ENCODE measurements at places on chromosomes 11 and 22.
A peak's percentile ranks its signal among the peaks of the same experiment; 100 is the strongest.

- no peak for DNase-seq
Observed at GRCh38 chr22:18077087-18077638, 627 bp upstream of the PEX26 start.

DNA sequence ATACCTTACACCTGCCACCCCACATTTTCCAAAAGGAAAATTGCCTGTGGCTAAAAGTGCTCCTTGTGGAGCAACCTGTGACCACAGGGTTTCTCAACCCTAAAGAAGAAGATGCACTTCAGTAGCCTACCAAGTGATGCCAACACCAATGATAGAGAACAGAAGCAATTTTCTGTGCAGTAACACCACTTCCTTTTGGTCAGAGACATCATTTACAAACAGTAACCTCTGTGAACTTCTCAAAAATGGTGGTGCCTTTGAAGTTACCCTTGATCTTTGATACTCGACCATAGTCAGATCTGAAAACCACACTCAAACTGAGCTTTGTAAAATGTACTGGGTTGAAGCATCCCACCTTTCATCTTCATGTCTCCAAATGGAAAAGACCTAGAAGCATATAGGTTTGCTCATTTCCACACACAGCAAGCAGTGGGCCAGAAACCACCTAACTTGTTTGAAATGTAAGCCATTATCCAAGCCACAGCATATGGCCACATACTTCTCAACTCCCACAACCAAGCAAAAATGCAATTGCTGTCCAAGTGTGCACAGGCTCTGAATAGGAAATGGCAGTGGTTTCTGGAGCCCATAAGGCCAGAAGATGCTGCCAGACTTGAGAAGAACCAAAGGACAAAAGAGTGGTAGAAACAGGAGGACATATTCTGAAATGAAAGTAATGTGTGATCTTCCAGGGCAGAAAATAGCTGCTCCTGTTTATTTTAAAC is 24.3 kb downstream of the MPPED2 start:
- no peak for DNase-seq

DNA sequence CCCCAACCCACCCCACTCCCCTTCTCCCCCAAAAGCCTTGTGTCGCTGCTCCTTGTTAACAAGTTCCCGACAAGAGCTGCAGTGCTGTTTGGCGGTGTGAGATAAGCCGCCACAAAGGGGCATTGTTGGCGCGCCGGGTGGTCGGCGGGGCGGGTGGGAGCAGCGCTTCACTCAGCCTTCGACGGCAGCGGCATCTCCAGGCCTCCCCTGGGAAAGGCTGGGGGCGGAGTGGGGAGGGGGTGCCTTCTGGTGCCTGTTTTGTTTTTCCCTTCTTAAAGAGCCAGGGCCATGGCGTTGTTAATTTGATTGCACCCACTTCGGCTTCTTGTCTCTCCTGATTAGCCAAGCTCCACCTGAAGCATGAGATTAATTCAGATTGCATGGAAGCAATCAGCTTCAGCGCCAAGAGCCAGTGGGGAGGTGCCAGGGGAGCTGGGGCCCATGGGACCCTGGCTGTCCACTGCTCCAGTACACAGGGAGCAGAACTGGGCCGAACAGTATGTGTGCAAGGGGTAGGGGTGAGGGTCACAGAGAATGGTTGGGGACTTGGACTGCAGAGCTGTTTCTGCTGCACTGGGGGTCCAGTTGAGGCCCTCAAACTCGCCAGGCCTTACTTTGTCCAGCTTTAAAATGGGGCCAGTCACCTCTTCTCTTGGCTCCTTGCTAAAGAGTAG is 165.1 kb downstream of the CEP164 start:
- DNase-seq, result no peak

DNA sequence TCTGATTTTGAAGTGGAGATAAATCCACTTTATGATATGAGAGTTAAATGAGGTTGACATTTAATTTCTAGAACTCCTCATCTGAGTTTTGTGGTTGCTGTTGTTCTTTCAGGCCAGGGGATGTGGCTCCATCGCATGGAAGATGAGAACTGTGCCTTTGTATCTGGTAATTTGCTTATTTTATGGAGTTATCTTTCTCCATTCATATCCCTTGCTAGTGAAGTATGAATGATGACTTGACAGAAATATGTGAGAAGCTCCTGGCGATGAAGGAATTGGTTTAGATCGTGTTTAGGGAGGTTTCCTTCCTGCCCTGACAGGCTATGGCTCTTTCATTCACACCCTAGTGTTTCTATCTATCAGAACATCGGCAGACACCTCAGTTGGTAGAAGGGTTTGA is 393.7 kb downstream of the ETS1 start:
- DNase-seq, result no peak

GRCh38 chr11:75576499-75576918 is 14.5 kb downstream of the SERPINH1 start:
- DNase-seq, result no peak

GRCh38 chr22:39994041-39994565 is 651 bp upstream of the FAM83F start:
- no peak for DNase-seq

DNA sequence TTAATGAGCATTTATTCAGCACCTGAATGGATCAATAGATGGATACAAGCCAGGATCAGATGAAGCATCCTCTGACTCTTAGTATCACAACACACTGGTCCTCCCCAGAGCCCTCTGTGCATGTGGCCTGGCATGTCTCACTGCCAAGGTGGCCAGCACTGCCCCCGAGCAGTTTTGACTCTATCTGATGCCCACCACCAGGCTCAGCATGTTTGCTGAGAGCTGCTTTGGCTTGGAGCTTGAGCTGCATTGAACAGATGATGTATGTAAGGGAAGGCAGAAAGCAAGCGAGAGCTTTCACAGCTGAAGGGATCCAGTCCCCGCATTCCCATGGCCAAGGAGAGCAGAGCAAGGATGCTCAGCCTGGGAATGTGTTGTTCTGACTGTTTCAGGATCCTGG is 320.3 kb downstream of the BUD13 start:
- no peak for DNase-seq

DNA sequence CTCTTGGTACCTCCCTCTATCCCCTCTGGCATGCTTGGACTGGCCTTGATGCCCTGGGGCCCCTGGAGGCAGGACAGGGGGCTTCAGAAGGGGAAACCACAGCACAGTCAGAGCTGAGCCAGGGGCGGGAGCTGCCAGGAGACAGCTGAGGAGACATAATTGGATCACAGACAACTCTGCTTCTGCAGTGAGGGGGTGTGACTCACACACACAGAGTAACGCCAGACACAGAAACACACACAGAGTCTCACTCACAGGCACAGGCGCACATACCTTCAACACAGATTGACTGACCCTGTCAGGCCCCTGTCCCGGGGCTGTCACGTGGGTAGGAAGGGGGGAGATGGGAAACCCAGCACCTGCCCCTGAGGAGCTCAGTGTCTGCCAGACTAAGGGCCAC is 20.6 kb downstream of the STARD10 start:
- no peak for DNase-seq

DNA sequence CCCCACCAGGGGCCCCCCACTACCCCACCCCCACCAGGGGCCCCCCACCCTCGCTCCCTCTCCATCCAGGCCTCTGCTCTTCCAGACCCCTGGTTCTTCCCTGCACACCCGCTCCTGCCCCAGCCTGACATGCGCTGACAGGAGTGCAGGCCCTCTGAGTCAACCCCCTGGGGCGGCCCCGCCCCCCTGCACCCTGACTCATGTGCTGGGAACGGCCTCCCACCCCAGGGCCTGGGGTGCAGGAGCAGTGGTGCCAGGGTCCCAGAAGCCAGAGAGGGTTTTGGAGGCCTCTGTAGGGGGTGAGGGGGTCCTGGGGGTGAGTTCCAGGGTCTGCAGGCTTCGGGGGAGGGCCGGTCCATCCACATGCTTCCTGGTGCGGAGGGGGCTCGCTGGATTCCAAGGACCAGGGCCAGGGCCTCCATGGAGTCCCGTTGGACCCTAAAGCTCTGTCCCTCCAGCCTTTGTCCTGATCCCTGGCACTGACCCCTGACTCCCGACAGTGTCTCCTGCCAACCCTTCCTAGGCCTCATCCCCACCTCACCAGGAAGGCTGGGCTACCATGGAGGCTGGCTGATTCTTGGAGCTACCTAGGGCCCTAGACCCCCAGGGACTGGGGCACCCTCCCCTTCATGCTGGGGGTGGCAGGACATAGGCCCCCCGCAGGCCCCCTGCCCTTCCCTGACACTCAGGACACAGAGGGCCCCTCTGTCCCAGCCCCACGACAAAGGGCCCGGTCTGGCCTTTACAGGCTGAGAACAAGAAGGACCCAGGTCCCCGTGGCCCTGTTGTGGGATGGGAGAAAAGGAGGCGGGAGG is 583 bp upstream of the PKP3 start:
- DNase-seq, result no peak

- no peak for DNase-seq
Observed at GRCh38 chr22:38843201-38843656, 599 bp downstream of the NPTXR start.

GRCh38 chr11:65172600-65172999 is 2.6 kb downstream of the SPDYC start:
- DNase-seq, result no peak

DNA sequence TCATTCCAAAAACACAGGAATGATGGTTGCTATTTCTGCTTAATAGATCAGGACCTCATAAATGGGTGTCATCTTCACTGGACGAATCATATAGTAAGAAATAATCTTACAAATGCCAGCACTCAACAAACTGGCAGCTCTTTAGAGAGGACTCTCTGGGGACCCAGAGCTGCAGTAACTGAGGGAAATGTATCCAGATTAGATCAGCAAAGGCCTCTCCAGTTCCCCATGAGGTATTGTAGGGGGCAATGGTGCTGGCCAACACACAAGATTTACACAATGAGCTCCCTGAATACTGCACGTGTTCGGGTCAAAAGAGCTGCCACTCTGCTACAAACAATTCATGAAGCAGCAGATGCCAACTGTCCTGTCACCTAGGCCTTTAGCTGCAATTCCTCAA is 110.2 kb downstream of the RBFOX2 start:
- DNase-seq, result no peak

GRCh38 chr11:111748035-111748804 is 18.0 kb downstream of the PPP2R1B start:
- DNase-seq, result no peak

DNA sequence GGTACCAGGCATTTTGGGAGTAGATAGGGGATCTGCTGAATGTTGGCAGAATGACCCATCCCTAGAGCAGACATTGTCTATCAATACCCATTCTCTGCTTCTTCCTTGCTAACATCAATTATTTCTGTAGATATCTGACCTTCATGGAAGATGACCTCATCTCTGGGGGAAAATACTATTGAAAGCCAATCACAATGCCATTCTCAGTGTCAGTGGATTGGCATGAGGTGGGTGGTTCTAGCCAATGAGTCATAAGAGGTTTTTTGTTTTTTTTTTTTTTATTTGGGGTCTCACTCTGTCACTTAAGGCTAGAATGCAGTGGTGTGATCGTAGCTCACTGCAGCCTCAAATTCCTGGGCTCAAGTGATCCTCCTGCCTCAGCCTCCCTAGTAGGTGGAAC is 42.5 kb downstream of the SNX19 start:
- no peak for DNase-seq

GRCh38 chr11:1422481-1422880 is 32.7 kb downstream of the BRSK2 start:
- DNase-seq, result no peak

GRCh38 chr11:4647766-4648165 is 4.0 kb downstream of the OR51E1 start:
- DNase-seq, result no peak

GRCh38 chr11:72236774-72237111 is 7.2 kb downstream of the PHOX2A start:
- DNase-seq, result no peak

DNA sequence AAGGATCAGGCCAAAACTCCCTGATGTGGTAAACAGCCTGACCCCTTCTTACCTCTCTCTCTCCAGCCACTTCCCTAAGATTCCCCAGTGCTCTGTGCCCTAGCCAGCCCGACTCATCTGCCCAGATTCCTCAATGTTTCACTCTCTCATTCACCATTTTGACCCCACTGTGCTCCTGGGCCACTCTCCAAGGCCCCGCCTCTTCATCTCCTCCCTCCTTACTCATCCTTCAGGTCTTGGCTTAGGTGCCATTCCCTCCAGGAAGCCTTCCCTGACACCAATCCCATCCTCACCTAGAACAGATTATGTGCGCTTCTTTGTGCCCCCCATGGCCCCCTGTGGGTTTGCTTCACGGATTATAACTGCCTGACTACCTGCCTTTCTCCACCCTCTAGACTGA is 13.2 kb downstream of the SLC43A3 start:
- DNase-seq, result no peak

DNA sequence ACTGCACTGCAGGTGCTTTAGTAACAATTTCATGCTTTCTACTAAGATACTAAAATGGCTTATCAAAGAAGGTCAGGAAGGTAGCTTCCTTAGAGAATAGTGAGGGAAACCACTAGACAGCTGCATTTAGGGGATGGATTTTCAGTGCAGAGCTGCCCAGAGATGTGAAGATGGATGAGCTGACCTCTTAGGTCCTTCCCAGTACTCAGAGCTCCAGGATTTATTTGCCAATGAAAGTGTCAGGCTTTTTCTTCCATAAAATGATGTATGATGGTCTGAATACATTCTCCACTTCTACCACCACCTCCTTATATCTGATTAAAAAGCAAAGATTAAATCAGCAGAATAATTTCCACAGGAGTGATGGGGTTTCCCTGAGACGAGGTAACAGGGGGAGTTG is 35.0 kb downstream of the SC5D start:
- no peak for DNase-seq

DNA sequence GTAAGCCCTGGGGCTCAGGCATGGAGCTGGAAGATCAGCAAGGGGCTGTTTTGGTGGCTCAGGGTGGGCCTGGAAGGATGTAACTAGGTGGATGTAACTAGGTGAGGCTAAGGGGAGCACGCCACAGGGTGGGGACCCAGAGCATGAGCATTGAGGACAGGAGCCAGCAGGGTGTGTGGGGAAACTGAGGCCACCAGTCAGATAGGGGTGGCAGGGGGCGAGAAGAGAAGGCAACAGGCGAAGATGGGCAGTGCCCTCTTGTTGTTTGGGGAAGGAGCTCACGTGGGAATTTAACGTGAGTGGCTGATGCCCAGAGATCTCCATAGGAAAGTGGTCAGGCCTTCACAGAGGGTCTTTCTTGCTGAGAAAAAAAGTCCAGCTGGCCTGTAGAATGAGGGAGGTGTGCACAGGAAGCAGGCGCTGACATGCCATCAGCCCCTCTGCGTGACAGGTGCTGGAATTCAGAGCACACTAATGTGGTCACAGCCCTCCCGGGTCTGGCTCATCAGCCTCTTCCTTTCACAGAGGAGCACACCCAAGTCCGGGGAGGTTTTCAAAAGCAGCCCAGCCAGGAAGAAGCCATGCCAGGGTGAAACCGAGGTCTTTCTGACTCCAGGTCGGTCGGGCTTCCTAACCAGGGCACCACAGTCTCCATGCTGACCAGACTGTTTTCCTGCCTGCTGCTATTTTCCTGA is 54.6 kb upstream of the PAX6 start:
- no peak for DNase-seq

- DNase-seq, result no peak
Observed at GRCh38 chr11:7473717-7474116, 11.6 kb upstream of the OLFML1 start.

- DNase-seq, result peak; percentile 60
Observed at GRCh38 chr11:72573072-72573854, 101.0 kb downstream of the PDE2A start.

Measured in mesenteric fat pad (tissue), 1 donor.